Right hindlimb (tissue), 1 donor: ENCODE measurements at places on chromosomes 1 and 21.

- no peak for DNase-seq
These were observed 87.6 kb downstream of the MTR start for GRCh38 chr1:236882678-236883077.

DNA sequence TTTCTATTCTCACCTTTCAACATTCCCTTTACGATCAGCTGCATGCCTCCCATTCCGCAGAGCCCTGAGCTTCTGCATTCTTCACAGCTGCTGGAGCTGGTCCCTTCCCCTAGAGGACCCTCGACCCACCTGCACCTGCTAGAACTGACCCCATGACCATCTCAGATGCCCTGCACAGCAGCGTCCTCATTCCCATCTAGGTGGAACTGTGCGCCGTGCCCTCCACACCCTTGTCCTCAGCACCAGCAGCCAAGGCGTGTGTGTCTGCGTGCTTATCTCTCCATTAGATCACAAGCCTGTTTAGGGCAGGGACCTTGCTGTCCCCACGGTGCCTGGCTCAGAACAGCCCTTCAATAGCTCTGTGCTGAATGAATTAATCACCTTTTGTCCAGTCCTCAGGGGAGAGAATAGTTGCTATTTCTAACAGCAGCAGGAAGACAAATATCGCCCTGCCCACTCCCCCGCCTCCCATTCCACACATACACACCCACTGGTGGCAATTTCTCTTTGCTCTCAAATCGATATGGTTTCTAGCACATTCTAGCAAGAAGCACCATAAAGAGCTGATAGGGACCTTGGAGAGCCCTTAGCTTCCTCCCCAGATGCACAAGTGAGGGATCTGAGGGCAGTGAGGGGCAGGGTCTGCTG, 61.7 kb downstream of the KCNN3 start:
- no peak for DNase-seq

- no peak for DNase-seq
These were observed 21.2 kb downstream of the KDM1A start for GRCh38 chr1:23040509-23040908.

- no peak for DNase-seq
These were observed 420.5 kb downstream of the MATN1 start for GRCh38 chr1:30302858-30303257.

- no peak for DNase-seq
These were observed 631.0 kb upstream of the PKN2 start for GRCh38 chr1:88053065-88053464.

DNA sequence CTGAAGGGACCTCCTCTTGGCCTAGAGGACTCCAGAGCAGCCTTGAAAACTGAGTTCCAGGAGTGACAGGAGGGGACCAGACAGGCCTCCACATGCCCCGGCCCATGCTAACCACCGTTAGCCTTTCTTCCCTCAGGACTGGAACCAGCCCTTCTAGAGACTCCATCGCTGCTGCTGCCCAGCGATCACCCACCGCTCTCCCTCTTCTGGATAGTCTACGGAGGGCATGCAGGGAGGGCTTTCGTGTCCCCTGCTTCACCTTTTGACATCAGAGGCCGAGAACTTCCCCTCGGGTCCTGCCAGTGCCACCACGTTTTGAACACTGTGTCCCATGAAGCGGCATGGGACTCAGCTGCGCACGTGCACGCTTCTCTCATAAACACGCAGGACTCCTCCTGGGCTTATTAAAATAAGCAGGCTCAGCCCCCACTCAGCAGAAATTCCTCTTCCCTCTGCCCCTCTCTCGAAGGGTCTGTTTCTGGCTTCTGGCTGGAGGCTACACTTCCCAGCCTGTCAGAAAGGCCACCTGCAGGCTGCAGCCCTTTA, 26.6 kb downstream of the NPHP4 start:
- no peak for DNase-seq

DNA sequence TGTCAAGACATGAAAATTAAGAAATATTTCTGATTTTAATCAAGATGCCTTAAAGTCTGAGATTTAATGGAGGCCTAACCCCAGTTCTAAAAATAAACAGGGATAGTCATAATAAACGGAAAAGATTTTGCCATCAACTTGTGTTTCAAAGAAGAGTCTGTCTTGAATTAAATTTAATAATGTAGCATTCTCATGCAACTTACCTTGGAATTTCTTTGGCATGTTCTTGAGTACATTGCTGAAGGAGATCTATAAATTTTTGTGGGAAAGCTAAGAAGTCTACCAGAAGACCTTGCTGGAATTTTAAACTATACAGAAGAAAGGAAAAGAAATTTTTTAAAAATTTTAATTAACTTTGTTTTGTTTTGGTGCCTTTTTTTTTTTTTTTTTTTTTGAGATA, 10.6 kb downstream of the SASS6 start:
- DNase-seq: no peak

DNA sequence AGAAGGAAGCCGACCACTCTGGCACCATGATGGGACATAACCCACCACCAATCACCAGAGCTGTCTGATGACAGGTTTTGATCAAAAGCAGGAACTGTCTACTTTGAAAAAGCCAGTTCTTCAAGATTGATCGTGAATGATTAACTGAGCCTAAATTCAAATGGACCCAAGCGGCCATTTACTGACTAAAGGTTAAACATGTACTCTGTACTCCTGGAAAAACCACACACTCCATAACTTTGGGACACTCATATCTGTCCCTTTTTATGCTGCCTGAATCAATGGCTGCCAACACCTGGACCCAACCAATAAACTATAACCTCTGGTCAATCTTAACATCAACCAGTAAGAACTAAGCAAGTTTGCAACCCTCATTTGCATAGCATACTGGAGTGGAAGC, 206.6 kb downstream of the URB2 start:
- DNase-seq: no peak

DNA sequence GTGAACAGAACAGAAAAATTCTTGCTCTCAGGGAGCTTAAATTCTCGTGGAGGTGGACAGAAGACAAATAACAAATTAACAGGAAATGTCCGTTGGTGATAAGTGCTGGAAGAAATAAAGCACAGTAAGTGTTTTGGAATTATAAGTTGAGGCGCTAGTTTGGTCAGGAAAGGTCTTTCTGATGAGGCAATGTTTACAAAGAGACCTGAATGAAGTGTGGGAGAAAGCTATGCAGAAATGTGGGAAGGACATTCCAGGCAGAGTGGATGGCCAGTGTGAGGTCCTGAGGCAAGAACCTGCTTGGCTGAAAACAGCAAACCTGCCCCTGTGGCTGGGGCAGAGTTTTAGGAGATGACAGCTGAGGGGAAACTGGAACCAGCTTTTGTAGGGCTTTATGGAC, 23.3 kb downstream of the NGF start:
- no peak for DNase-seq

DNA sequence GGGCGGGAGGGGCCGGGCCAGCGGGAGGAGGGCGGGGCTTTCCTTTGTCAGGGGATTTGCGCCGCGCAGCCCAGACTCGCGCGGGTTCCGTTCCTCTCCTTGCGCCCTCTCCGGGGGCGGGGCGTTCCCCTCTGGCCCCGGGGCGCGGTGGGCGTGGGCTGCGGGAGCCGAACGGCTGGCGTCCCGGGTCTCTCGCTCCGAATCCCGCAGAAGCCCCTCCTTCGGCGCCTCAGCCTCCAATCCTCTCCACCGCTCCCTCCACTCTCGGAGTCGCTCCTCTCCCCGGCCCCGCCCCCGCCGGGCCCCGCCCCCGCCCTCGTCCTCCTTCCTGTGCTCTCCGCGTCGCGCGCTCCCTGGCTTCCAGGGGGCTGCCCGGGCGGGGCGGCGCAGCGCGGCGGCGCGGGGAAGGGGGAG, 82.8 kb upstream of the BMP8A start:
- DNase-seq: peak; percentile 99

DNA sequence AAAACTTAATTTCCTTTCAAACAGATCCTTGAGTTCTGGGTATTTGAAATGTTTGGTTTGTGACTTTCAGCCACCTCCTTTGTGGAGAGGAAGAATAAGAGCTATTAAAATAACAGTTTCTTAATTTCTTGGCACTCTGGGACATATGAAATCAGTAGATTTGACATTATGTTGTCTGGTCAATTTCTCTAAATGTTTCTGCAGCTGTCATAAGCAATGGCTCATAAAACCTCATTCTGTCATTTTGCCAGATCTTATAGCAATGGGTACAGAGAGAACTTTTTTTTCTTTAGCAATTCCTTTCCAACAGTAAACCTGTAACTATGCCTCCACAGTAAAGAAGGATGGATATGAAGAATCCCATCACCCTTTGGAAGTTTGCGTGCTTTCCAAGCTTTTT, 52.6 kb downstream of the LAMC1 start:
- DNase-seq: no peak

DNA sequence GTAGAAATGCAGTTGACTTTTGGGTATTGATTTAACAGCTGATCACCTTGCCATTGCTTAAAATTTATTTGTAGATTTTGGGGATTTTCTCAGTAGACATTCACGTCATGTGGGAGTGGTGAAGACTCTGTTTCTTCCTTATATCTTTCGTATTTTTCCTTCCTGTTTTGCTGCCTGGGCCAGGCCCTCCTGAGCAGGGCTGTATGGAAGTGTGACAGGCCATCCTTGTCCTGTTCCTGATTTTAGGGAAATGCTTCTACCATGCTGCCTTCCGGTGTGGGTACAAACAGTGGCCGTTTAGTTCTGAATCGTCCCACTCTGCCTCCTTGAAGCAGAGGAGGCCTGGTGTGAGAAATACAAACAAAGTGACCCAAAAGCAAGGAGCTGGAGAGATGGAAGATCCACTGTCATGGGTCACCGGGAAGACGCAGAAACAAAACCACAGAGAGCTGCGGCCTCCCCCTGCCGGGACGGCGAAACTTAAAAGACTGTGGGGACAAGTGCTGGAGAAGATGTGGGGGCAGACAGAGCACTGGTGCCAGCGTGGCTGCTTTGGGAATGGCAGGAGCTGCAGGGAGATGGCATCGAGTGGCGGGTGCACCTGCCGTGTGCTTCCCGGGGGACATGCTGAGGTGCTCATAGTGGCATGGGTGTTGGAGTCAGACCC, 7.6 kb downstream of the AGPAT3 start:
- DNase-seq: no peak

DNA sequence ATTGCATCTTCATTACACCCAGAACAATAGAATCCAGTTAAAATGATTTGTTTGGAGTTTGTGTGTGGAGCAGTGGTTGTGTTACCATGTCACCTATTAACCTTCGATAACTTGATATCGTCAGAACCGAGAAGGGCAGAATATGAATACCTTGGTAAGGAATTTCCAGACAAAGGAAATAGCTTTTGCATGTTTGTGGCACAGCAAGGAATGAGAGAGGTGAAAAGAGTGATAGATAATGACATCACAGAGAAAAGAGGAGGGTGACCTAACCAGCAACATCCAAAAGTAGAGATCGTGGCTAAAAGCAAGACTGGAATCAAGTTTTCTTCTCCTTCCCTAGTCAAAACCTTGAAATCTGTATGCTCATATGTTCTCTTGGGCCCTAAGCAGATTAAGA, 244.6 kb upstream of the NEGR1 start:
- no peak for DNase-seq

DNA sequence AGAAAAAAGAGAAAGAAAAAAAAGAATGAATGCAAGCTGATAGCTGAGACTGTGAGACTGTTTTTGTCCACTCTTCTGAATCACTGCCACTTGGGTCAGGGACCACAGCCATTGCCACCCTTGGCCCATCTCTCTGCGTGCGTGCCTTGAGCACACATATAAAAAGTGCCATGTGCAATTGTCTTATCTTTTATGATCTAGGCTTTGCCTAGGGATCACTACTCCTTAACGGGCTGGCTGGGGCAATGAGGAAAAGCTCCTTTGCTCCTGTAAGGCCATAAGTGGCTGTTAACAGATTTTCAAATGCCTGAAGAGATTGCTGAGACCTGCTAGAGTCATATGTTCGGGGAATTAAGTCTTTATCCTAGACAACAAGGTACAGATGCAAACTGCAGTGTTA, 8.2 kb downstream of the SPATA46 start:
- DNase-seq: no peak

GRCh38 chr1:6658359-6659060, 33.8 kb downstream of the THAP3 start:
- no peak for DNase-seq

GRCh38 chr1:212712451-212713303, 13.0 kb upstream of the BATF3 start:
- DNase-seq: no peak

GRCh38 chr1:35524106-35524505, 33.1 kb downstream of the KIAA0319L start:
- no peak for DNase-seq
